HFFc6 (cell line): ENCODE measurements at places on chromosomes 7 and 10.
A peak's percentile ranks its signal among the peaks of the same experiment; 100 is the strongest.

- DNase-seq = no peak
Observed at GRCh38 chr10:112675560-112676083, 228.6 kb downstream of the VTI1A start.

DNA sequence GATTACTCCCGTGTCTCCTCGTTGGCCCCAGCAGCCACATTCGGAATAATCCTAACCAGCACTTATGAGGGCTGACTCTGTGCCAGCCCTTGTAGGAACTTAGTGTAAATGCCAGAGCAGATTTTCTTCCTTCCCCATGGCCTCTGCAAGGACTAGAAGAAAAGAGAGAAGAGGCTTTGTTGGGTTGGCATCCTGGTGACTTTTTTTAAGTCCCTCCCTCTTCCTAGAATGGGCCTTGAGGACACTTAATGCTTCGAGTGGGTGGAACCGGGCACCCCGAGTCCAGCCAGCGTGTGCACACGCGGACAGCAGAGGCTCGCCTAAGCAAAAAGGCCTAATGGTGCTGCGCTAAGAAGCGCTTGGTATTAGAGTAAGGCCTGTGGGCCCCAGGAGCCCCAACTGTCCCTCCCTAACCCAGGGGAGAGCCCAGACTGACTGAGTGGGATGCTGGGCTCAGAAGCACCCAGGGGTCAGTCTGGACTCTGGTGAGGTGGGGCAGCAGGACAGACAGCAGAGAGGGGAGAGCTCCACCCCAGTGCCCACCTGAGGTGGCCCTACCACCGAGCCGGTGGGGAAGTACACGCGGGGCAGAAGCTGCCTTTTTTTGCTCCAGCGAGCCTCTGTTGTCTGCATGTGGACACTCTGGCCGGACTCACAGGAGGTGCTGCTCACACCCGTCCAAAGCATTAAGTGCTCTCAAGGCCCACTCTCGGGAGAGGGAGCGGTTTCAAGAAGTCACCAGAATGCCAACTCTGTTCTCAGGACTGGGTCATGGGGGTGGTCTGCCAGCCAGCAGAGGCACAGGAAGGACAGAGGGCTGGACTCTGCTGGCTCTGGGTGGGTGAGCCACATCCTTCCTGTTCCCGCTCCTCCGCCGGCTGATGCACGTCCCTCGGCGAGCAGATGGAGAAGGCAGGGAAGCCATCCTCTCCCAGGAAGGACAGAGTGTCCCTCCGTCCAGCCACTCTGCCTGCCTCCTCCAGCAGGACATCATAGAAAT, 12.5 kb downstream of the ITPRIP start:
- DNase-seq = no peak

GRCh38 chr10:130351466-130352290, 215.5 kb downstream of the GLRX3 start:
- DNase-seq = no peak

DNA sequence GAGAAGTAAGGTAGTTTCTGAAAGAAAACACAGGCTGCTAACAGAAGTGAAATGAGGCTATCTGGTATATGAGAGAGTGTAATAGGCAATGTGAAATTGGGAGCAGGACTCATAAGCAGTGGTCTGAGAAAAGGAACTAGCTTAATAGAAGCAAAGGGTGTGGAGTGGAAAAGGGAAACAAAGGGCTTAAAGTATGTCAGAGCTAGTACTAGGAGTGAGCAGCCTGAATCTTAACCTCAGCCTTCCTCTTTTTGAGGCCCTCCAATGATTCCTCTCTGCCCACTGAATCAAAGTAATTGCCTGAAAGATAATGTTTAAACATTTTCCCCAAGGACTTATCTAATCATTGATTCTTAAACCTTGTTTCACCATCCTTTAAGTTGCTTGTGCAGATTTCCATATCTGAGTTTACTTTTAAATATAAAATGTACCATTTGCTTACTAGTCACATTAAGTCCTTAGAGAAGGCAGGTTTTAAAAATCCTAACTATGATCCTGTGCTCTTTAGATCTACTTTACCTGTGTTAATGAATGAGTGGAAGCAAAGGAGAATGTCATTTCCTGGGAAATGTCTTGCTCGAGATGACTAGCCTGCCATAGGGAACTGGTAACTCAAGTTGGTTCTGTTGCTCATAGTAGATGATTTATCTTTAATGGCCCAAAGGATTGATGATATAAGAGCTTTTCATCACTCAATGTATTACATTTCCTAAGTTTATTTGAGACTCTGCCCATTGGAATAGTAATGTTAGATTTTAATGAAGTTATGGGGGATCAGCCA, 155.0 kb downstream of the SKAP2 start:
- no peak for DNase-seq

DNA sequence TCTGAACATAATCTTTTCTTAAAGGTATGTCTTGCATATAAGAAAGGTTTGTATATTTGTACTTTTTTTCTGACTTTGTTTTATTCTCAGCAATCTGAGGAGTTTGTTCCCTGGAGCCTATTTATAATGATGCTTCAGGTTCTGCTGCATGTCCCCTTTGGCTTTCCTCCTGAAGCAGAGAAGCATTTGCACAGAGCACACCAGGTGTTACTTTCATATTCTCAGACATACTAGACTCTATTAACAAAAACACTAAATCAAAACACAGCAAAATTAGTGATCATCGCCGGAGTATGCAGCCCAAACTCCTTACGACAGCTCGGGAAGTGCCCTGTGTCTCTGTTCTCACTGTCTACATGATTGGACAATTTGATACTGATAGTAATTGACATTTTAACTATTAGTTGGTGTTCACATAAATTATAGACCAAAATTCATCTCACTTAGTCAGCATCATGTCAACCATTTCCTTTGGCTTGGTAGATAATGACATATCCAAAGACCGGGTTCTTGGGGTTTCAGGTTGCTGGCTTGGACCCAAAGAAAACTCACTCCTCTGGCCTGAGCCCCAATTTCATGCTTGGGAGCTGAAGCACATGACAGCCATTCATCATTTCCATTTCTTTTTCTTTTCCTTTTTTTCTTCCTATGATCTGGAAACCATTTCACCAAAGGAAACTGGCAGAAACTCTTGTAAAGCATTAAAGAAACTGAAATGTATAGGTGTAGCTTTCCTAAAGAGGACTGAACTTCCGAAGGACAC, 400.1 kb upstream of the NRP1 start:
- no peak for DNase-seq

- DNase-seq = no peak
Observed at GRCh38 chr7:141534757-141535737, 16.2 kb upstream of the AGK start.

DNA sequence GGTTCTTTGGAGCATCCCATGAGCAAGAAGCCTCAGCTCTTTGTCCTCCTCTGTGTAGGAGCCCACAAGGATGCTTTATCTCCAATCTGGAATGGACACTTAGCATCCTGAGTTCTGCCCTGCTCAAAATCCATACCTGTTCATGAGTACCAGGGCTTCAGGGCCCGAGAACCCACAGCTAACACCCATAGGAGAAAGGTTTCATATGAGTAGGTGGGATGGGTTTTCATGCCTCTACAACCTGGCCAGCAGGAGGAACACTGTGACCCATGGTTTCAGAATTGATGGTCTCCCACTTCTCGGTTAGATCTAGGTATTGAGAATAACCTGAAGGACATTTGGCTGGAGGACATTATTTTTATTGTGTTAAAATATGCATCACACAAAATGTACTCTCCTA, 57.8 kb downstream of the TBXAS1 start:
- DNase-seq = no peak

GRCh38 chr7:140016540-140016939, 46.2 kb downstream of the PARP12 start:
- no peak for DNase-seq

DNA sequence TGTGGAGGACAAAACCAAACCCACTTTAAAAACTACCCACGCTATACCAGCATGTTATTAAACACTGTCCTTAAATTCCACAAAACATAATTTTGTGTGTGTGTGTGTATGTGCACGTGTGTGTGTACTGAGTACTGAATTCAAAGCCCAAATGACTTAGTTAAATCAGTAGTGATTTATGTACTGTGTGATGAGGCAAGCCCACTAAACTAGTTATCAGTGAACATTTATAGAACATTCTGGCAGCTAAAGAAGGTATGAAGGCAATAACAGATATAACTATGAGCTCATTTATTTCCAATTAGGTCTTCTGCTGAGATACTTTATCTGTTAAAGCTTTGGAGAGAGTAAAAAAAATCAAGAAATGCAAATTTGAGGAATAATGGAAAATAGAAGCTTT, 115.1 kb downstream of the CPED1 start:
- DNase-seq = no peak

DNA sequence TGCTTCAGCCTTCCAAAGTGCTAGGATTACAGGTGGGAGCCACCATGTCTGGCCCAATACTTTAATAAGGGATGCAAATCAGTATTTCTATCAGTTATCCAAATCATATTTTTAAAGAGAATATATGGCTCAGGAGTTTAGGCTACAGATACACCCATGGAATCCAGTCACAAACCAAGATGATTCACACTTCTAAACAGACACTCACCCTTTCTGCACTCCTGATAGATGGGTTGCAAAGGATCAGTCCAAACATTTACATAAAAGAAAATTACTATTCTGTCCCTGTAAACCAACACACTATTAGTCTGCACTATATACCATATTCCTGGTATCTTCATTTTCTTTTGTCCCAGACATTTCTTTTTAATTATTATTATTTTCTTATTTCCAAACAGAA, 2.2 kb downstream of the MORN4 start:
- no peak for DNase-seq

DNA sequence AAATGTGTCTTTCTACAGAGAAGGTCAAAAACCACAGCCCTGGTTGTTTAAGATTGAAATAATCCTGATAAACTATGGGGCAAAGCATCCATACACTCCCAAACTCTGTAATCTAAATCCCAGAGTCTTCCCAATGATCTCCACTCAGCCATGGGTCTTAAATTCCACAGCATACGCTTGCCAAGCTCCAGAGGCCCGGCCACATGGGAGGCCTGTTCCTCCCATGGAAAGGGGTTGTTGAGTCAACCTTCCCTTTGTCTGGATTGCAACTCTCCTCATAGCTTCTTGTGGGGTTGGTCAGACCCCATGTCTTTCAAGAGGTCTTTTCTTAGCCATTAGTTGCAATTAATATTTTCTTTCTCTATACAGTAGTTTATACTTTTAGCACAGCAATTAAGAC, 718 bp upstream of the STEAP4 start:
- no peak for DNase-seq

DNA sequence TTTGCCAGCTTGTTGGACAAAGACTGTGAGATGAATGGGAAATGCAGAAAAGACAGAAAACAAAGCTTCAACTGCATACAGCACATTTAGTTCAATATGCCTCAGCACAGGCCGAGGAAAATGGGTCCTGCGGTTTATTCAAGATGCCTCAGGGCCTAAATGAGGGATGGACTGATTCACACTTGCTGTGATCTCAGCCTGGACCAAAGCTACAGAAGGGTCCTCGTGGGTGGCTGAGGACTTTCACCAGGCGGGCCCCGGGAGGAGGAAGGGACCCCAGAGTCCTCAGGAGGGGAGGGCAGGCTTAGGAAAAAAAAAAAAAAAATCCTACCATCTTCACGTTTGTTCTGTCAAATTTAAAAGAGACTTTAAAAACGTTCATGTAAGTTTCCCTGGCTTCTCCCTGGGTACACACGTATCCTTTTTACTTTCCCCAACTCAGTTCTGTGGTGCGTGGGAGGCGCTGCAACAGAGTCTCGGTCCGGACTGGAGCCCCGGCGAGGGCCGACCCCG, 624 bp upstream of the ZNF783 start:
- peak; percentile 73 for DNase-seq

GRCh38 chr7:82209179-82209747, 234.3 kb downstream of the CACNA2D1 start:
- DNase-seq = no peak

GRCh38 chr10:24114556-24114955, 94.4 kb upstream of the KIAA1217 start:
- DNase-seq = no peak

DNA sequence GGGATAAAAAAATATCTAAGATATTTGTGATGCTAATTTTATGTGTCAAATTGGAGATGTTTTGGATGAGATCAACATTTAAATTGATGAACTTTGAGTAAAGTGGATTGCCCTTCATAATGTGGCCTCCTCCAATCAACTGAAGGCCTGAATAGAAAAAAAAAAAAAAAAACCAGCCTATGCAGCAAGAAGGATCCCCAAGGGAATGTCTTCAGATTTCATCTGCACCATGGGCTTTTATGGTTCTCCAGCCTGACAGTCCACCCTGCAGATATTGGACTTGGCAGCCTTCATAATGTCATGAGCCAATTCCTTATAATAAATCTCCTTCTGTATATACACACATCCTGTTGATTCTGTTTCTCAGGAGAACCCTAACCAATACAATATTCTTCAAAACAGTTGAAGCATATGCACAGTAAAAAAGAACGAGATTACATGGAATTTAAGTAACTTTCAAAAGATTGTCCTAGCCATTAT, 316.9 kb upstream of the PLXDC2 start:
- no peak for DNase-seq

DNA sequence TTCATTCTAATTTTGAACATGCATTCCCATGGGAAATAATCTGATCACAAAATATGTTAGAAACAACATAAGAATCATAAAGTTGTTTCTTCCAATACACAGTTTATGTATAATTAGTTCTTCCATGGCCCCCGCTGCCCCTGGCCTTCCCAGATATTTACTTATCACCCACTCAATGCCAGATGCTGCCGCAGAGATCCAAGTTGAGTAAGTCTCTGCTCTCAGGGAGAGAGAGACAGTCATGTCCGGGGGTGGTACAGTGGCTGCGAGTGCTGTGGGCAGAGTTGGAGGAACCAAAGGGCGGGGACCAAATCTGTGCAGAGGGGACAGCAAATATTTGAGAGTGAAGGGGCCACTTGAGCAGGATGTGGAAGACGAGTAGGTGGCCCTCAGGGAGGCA, 37.1 kb downstream of the COL26A1 start:
- DNase-seq = peak; percentile 12

GRCh38 chr7:80312139-80312661, 177.6 kb downstream of the GNAI1 start:
- peak; percentile 90 for DNase-seq

- DNase-seq = no peak
Observed at GRCh38 chr7:27217951-27218350, 18.1 kb upstream of the HOXA13 start.

GRCh38 chr10:83542774-83543411, 596.4 kb upstream of the GHITM start:
- no peak for DNase-seq

- no peak for DNase-seq
Observed at GRCh38 chr7:97623333-97623732, 108.6 kb upstream of the TAC1 start.

- DNase-seq = no peak
Observed at GRCh38 chr7:7567898-7568531, 1.3 kb downstream of the MIOS start.
